Heart left ventricle (tissue), 16 donors: ENCODE measurements at places on chromosomes 5 and 9. TPM values are rescaled to one million over a fixed set of nuclear protein-coding genes. Genes with fewer than 3 reads are reported as not detected.

C9orf40 gene
- 1.6 TPM for total RNA-seq

- no peak for DNase-seq
Observed at GRCh38 chr5:45037927-45038326, 229.2 kb downstream of the MRPS30 start.

RNF38 gene
- 30.2 TPM for total RNA-seq

- no peak for DNase-seq
Observed at GRCh38 chr9:134959971-134960310, 42.2 kb upstream of the FCN1 start.

GRCh38 chr9:84439250-84439649, 98.7 kb upstream of the SLC28A3 start:
- DNase-seq, result no peak
